ENCODE measurements at places on chromosomes 1 and 21.

DNA sequence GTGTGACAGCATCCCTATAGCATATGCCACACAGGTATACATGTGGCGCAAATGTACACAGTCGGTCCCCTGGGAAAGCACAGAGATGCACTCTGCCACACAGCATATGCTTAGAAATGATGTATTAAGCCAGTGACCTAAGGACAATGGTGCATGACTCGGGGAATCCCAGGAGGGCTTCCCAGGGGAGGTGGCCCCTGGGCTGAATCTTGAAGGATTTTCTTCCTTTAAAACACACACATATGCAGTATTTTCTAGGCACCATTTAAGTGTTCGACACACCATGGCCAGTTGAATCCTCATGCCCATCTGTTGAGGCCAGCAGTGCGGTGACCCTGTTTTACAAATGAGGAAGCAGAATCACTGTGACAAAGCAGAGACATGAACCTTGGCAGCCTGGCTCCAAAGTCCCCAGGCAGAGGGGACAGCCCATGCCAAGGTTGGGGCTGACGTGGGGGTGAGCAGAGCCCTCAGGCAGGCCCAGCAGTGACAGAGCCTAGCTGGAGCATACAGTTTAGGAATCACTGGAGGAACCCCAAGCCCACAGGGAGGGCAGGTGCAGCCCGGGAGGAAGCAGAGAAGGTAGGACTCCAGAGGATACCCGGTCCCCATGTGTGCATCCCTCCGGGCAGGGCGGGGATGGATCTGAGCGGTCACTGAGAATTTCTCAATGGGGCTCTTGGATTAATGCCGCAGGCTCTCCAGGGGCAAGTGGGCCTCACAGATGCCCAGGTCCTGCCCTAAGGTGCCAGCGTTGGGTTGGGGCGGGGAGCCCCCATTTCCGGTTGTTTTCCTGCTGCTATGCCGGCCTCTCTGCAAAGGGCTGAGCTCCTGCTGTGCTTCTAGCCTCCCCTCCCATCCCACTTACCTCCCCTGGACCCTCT, 28.4 kb downstream of the WNT3A start:
- no peak for DNase-seq

DNA sequence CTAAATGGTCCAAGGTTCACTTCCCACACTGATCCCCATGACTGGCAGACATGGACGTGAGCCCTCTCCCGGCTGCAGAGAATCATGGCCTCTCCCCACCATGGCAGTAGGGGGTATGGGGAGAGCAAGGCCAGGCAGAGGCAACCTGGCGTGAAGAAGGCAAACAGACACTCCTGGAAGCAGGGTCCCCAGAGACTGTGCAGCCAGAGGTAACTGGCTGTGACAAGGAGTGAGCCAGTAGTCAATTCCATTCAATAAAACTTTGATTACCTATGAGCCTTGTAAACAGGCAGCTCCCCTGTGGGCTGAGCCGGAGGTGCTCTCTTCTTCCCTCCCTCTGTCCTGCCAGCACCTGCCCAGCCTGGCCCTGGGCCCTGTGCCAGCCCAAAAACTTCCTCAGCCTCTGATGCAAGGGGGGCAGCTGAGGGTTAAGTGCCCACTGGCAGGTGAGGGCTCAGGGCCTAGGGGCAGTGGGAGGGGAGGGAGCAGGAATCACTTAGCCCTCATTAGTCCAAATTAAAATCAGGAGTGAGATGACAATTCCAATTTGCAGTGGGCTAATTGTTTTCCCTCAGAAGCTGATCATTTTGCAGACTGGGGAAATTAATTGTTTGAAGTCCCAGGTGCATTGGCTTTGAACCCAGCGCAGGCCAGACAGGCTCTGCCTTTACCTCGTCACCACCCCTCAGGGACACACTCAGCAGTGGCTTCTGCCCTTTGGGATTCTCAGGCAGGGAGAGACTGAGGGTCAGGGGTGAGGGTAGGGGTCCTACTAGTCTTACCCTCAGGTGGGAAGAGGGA, 35.6 kb downstream of the LRRN2 start:
- no peak for DNase-seq

DNA sequence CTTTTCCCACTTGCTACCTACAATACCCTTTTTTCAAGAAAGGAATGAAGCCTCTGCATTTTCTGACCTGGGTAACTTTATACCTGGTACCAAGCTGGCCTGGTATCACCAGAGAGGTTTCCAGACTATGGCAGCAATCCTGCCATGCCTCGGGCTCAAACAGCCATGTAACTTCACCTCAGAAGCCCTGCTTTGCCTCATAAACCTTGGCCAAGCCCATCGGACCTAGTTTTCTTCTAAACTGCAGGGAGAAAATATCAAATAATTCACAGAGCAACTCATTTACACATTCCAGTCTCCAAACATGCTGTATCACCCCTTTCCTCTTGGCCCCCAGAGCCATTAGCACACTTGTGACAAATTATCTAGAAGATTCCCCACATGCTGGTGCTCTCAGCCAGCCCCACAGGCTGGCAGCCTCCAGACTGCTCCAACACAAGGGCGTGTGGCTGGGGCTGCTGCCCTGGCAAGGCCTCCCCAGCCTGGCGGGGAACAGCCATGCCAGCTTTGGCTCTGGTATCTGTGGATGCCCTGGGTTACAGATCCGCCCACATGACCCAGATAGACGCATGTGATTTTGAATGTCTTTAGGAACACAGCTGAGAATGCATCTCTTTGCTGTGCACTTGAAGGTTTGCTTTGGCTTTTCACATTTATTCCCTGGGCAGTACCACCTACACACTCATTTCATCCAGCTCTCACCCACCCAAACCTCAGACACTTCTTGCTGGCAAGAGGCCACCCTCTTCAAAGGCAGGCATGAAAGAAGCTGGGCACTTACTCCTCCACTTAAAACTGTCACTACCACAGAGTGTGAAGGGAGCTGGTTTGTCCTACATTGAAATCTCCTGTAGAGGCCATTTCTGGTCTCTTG, 70.0 kb upstream of the BCAR3 start:
- DNase-seq = no peak

DNA sequence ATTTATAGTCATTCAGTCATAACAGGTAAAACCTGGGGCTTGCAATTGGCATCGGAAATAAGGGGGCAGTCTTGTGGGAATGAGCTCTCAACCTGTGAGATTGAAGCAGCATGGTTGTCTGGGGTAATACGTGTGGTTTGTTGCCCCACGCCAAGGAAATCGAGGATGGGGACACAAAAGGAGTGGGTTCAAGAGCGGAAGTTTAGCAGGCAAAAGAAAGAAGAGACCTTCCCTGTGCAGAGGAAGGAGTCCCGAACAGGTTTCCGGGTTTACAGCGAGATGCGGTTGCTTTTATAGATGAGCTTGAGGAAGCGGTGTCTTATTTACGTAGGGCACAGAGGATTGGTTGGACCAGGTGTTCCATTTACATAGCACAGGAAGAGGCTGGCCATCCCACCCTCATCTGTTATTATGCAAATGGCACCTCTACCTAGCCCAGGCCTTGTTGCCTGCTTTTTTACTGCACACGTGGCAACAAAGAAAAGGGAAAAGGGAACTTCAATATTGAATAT, 37.3 kb downstream of the IFNAR1 start:
- no peak for DNase-seq

DNA sequence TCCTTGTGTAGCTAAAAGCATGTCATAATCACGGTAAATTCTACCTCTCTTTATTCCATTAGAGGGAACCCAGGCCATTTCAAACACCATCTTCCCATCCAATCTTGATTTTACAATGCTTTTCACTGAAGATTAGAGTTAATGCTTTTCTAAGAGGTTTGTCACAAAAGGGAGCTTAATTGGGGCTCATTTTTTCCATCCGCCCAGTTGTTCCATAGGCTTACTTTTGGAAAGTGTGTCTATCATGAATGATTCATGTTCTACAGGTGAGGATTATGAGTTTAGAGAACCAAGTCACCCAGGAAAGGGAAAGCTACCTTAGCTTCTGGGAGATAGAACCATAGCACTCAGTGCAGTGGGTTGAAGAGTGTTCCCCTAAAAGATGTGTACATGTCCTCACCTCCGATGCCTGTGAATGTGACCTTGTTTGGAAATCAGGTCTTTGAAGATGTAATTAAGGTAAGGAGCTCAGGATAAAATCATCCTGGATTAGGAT, 286.9 kb upstream of the RUNX1 start:
- DNase-seq = no peak

DNA sequence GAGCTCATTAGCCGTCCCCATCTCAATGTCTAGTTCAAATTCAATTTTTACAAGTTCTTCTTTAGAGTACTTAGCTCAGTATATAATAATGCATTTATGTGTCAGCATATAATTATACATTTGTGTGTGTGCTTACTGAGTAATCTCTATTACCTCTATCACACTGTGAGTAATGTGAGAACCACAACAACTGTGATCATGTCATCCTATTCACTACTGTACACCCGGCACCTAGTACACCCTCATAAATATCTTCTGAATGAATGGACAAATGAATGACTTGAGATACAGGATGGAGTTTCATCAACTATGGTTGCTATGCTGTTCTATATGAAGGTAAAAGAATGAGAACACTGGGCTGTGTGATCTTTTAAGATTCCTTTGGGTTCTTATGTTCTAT, 124.0 kb downstream of the GPATCH2 start:
- DNase-seq = peak; percentile 46

DNA sequence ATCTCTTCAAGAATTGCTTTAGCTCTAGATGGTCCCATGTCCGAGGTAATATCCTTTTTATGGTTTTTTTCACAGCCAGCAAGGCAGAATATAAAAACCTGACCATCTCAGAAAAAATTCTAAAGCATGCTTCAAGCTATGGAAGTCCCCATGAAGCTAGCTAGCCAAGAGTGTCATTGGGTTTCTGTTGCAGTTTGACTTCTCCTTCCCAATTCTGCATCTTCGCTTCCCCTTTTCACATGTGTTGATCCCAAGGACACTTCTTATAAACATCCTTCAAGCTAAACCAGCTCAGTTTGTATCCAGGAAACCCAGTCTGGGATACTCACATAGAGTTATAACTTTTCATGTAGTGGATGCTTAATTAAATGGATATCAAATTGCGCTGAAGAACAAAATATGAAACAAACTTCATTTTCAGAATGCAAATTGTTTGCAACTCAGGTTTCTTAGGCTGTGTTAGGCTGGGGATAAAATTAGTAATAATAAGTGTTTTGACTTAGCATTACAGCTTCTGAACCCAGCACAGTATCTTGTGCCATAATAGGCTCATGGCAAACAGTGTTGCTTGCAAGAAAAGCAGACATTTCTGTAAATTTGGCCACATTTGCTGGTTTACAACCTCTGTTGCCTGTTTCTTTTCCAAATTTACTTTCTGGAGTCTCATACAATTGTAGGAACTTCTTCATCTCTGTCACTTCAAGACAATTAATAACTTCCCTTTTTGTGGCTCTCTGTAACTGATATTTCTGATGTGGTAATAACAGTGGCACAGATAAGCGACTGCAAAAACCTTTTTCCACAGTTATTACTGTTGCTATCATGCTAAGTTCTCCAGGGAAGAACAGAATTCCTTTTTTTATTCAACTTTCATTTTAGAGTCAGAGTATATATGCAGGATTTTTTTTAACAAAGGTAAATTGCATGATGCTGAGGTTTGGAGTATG, 53.2 kb downstream of the NCAM2 start:
- no peak for DNase-seq

- no peak for DNase-seq
Measured at GRCh38 chr1:168373869-168374268, 93.2 kb downstream of the TBX19 start.

DNA sequence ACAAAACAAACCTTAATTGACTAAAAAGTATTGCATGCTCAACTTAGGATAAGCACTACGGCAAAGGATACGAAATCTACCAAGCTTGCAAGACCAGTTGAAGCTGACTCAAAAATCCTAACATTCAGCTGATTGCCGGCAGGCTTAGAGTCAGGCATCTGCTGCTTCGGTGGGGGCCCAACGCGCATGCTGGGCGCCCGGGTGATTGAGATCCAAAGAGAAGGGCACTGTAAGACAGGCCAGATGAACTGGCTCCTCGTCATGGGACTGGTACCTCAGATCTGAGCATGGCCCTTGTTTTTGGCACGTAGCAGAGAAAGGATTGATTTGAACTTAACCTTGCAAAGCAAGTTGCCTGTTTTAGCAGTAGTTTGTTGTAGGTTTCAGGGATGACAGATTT, 86.6 kb downstream of the PRDM2 start:
- DNase-seq = no peak

GRCh38 chr1:30872033-30872947, 36.3 kb downstream of the SDC3 start:
- no peak for DNase-seq

- no peak for DNase-seq
Measured at GRCh38 chr1:40760984-40761383, 22.6 kb upstream of the KCNQ4 start.

All from brain microvascular endothelial cell (primary cell).